ENCODE measurements at places on chromosomes 4 and X.
A peak's percentile ranks its signal among the peaks of the same experiment; 100 is the strongest.

DNA sequence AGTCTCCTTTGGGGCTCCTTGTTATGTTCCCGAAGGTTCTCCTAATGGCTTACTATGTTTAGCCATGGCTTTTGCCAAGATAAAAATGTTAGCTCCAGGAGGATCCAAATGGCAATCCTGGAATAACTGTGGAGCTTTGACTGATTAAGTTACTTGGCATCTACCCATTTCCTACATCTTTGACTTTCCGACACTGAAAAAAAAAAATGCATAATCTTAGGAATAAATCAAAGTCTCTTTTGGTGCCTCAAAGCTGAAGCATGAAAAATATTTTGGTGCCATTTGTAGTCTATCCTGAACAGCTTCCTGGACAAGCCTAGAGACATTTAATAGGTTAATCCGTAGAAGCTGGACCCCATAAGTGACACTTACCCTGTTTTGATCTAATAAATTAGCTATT is 191.7 kb downstream of the PALLD start:
- DNase-seq: peak; percentile 43

DNA sequence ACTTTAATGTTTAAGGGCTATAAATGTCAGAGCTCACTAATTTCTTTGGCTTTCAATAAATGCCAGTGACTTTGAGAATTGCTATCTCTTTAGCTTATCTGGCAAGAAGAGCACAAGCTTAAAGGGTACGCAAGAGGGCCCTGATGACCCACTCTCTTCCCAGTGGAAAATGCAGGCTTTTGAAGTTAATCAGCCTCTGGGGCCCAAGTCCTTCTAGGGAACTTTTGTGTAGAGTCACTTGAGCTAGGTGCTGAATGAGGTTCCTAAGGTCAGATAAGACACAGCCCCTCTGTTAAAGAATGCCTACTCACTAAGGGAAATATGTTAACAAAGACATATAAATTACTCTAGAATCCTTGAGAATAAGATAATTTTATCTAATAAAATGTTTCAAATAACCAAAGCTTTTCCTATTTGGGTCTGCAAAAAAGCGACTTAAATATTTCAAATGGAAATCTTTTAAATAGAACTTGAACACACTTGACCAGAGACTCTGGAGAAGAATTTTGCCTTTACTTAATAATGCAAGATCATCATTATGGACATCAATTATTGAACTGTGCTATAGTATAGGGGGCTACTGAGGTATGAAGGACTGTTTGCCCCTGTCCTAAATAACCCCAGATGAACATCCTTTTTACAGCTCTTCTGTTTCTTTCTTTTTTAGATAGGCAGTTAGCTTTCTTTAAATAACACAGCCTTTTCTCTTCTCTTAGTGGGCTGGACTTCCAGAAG is 430.1 kb downstream of the GBA3 start:
- DNase-seq: no peak

GRCh38 chr4:113945906-113946305 is 33.5 kb downstream of the ARSJ start:
- peak; percentile 81 for DNase-seq

DNA sequence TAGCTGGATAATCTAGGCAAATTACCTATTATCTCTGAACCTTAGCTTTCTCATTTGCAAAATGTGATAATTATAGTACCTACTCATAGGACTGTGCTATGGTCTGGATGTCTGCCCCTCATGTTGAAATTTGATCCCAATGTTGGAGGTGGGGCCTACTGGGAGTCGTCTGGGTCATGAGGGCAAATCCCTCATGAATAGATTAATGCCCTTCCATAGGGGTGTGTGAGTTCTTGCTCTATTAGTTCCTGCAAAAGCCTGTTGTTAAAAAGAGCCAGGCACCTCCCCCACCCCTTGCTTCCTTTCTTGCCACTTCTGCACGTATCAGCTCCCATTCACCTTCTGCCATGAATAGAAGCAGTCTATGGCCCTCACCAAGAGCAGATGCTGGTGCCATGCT is 73.9 kb downstream of the SERTM2 start:
- DNase-seq: no peak

DNA sequence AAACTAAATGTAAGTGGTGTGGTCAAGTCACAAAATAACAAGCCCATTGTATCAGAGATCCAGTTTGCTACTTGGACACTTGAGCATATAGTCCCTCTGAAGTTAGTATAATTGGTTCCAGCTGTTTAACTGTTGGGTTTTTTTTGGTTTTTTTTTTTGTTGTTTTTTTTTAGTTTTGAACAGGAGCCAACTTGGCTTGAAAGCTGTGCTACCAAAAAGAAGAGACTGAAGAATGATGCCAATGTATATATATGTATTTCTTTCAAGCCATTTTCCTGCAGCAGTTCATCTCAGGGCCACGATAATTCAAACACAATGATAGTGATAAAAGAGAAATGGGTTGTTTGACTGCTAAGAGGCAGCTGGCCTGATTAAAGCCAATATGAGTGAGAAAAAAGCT is 138.3 kb downstream of the PCDH18 start:
- DNase-seq: peak; percentile 50

GRCh38 chr4:42786350-42787078 is 106.0 kb upstream of the GRXCR1 start:
- no peak for DNase-seq

GRCh38 chr4:42683393-42683792 is 26.5 kb upstream of the ATP8A1 start:
- DNase-seq: no peak

GRCh38 chrX:9071031-9071650 is 37.2 kb upstream of the FAM9B start:
- peak; percentile 36 for DNase-seq

- DNase-seq: no peak
Measured at GRCh38 chr4:9925750-9926439, 95.4 kb downstream of the SLC2A9 start.

DNA sequence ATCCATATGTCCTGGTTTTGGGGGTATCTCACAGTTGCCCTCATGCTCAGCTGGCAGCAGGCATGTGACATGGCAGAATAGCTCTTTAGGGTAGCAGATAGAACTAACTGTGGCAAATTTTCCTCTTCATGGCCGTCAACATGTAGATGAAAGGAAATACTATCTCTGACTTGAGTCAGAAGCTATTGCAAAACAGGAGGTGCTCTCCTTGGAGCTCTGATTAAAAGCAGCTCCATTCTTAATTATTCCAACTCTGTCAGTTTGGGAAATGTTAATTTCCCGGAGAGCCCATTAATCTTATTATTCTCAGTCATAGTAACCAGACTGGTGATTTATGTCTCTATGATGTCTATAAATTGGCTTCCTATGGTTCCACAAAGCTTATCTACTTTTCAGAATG is 18.2 kb downstream of the IL13RA1 start:
- peak; percentile 42 for DNase-seq

DNA sequence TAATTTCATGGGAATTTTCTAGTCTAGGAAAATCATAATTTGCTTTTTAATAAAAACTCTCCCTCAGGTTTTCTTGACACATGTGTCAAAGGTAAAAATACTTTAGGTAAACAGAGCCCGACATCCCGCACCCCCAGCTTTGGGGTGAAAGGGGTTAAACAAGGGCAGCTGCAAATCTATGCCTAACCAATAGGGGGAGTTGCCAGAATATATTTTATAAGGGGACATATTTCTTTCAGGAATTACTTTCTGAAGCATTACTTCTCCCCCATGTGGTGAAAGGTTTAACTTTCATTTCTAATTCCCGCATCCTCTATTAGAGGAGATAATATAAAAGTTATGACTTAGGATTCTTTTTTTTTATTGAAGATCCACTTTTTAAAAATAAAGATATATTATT is 53.9 kb upstream of the HEPH start:
- DNase-seq: peak; percentile 18

DNA sequence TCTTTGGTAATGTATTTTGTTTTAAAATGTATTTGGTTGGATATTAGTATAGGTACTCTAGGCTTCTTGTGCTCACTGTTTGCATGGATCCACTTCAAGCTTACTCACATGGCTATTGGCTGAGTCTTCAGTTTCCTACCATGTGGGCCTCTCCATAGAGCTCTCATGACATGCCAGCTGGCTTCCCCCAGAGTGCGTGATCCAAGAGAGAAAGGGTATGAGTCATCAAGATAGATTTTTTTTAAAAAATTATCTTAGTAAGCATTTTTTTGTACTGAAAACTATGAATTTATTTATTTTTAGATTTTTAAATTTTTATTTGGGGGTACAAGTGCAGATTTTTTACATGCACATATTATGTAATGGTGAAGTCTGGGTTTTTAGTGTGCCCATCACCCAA is 219.1 kb upstream of the AMOT start:
- no peak for DNase-seq

GRCh38 chr4:28966982-28967381 is 1753.2 kb upstream of the PCDH7 start:
- DNase-seq: peak; percentile 59

DNA sequence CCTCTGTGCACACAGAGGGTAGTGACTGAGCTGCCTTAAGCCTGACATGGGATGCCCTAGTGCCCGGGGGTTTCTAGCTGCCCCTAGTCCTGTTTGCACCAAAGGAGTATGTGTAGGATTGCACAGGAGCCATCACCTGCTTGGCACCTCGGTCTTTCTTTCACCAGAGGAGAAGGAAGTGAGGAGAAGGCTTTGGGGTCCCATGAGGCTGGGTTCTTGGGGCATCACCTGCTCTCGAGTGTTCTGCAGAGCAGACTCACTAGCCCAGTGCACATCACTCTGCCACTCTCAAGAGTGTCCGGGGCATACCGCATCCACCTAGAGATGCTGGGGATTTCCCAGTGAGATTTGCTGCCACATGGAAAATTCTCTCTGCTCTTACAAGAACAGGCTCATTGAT is 40.5 kb upstream of the GPR78 start:
- DNase-seq: no peak

- DNase-seq: no peak
Measured at GRCh38 chr4:10066206-10066605, 44.9 kb upstream of the SLC2A9 start.

GRCh38 chrX:130267956-130268448 is 697 bp downstream of the ZNF280C start:
- DNase-seq: no peak

DNA sequence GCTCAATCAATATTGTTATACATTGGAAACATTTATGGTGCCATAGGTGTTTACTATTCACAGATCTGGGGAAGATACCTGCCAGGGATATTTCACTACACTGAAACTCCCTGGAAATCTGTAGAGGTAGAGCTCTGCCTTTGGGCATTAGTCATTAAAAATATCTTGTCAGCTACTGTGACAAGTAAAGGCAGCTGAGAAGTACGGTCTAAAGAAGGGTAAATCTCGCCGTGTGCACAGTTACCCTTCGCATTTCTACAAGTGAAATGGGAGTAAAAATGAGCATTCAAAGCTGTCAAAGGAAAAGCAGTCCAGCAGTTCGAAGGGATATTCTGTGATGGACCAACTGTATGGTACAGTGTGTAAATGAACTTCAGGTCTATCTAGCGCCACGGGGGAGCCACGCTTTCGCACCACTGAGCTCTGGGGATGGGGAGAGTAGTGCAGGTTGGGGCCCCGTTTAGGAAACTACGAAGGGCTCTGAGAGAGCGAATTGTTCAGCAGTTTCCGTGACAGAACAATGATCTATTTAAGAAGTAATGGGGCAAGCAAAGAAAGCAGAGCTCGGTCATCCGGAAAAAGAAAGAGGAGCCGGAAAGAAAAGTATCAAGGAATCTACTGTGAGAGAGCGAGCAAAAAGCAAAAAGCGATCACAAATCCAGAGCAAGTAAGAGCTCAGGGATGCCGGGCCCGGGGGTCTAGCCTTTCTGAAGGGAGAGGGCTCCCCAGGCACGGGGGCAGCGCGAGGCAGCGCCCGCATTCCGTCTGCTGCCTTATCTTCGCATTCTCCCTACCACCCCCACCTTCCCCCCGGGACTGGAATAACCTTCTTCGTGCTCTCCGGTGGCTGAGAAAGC is 646 bp downstream of the TIGD4 start:
- DNase-seq: peak; percentile 23

DNA sequence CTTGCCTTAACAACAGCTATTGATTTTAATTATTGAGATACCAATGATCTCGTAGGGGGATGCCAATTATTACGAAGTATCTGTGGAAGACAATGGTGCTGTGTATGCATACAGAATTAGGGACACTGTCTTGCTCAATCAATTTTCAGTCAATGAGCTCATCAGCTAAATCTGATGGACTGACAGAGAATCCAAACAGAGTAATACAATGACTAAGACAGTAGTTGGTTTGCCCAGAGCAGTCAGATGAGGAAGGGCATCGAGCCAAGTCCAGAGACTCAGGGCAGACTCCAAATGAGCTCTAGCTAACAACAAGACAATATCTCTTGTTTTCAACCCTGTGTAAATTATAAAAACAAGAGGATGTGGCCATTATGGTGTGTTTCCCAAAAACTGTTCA is 14.7 kb upstream of the GSX2 start:
- DNase-seq: peak; percentile 89

DNA sequence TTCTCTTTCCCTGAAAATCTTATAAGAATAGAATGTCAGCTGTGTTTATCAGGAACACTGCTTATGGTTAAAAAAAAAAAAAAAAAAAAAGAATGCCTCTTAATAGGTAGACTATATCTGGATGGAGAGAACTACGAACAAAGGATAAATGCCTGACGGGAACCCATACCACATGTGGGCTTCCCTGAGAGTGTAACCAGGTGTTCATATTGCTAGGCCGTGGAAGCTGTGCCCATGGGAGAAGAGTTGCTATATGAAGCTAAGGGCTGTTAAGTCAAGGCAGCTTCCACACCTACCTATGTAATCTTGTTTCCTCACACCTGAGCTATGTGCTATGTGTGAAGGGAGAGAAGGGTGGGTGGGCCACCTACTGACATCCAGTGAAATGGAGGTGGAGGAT is 27.3 kb downstream of the TMEM184C start:
- DNase-seq: no peak

DNA sequence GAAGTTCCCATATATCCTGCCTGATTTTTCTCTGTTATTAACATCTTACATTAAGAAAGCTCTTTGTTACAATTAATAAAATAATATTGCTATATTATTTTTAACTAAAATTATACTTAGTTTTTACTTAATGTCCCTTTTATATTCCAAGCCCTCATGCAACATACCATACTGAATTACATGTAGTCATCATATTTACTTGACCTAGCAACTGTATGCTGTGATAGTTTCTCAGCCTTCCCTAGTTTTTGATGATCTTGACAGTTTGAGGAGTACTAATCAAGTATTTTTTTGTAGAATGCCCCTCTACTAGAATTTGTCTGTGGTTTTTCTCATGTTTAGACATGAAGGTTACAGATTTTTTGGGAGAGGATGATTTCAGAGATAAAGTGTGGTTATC is 1503.8 kb upstream of the PABPC4L start:
- DNase-seq: no peak

GRCh38 chrX:633043-633984 is 2.7 kb downstream of the SHOX start:
- DNase-seq: peak; percentile 67

DNA sequence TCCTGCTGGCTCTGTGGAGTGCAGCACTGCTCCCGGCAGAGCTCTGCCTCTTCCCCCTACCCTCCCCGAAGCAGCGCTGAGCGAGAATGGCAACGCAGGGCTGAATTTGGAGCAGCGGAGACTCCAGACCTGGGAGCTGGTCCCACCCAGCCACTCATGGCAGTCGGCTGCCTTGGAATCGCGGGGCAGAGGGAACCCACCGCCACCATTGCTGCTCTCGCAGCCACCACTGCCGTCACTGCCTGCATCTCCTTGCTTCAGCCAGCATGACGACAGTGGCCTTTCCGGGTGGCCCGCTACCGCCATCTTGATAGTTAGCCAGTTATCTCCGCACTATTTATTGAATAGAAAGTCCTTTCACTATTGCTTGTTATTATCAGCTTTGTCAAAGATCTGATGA is 321.5 kb upstream of the POU3F4 start:
- no peak for DNase-seq
